Kasumi-1 (cell line): ENCODE measurements at places on chromosomes 3 and 15.

- DNase-seq, result peak; percentile 50
These were observed 799.8 kb downstream of the NSUN3 start for GRCh38 chr3:94862703-94863102.

DNA sequence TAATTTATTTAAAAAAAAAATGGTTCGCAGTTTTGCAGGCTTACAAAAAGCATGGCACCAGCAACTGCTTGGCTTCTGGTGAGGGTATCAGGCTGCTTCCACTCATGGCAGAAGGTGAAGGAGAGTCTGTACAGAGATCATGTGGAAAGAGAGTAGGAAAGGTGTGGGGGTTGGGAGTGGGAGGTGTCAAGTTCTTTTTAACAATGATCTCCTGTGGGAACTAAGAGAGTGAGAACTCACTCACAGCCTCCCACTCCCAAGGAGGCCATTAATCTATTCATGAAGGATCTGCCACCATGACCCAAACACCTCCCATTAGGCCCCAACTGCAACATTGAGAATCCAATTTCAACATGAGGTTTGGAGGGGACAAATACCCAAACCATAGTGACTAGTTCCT lies 21.1 kb upstream of the ACTL6A start:
- DNase-seq, result no peak

DNA sequence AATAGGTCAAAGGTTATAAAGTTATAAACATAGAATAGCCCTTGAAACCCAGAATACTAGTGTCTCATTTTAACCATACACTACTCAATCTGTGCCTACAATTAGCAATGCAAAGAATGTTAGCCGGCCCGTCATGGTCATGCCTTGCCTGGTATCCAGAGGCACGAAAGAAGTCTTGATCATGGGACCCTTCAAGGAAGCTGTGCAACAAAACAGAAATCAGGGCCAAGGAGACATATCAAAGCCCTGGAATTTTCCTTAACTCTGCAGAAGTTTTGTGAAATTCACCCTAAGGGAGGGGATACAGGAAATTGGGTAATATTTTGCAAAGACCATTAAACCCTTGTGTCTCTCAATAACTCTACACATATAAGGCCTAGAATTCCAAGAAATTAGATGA lies 482.4 kb downstream of the ROBO1 start:
- no peak for DNase-seq

GRCh38 chr3:108125550-108126071 lies 34.8 kb upstream of the CD47 start:
- DNase-seq, result peak; percentile 81

GRCh38 chr3:105686278-105686897 lies 182.4 kb downstream of the CBLB start:
- peak; percentile 4 for DNase-seq

DNA sequence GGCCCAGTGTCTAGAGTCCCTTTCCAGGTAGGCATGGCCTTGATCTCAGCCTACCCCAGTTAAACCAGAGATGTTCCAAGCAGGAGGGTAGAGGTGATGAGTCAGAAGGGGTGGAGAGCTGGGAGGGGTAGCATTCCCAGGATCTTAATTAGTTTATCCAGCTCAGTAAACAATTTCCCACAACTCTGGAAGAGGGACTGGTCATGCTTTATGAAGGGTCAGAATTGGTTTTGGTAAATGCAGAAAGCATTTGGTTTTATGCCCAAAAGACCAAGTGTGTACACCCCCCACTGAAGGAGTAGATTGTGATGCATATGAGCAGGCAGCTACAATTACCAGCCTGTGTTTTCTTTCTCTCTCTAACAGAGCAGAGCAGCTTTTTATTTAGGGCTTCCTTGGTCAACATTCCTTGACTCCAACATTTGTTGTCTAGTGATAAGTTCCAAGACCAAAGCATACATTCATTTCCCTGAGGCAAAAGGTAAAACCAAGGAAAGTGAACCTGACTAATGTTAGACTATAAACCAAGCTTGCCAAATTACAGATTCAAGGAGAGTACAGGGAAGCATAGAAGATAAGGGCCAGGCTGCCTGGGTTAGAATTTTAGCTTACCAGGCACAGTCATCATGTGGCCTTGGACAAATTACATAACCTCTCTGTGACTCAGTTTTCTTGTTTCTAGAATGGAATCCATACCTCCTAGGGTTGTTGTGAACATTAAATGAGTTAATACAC lies 17.6 kb downstream of the EXOSC7 start:
- no peak for DNase-seq

DNA sequence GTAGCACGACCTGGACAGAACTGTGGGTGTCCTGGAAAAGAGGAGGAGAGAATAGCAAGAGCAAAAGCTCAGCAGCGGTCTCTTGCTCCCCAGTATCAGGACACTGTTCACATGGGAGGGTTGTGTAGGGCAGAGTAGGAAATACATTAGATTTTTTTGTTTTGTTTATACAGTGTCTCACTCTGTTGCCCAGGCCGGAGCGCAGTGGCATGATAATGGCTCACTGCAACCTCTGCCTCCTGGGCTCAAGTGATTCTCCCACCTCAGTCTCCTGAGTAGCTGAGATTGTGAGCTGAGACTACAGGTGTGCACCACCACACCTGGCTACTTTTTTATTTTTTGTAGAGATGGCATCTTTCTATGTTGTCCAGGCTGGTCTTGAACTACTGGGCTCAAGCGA lies 53.3 kb downstream of the FNDC3B start:
- no peak for DNase-seq

GRCh38 chr3:143851331-143852017 lies 3.2 kb upstream of the SLC9A9 start:
- DNase-seq, result no peak

DNA sequence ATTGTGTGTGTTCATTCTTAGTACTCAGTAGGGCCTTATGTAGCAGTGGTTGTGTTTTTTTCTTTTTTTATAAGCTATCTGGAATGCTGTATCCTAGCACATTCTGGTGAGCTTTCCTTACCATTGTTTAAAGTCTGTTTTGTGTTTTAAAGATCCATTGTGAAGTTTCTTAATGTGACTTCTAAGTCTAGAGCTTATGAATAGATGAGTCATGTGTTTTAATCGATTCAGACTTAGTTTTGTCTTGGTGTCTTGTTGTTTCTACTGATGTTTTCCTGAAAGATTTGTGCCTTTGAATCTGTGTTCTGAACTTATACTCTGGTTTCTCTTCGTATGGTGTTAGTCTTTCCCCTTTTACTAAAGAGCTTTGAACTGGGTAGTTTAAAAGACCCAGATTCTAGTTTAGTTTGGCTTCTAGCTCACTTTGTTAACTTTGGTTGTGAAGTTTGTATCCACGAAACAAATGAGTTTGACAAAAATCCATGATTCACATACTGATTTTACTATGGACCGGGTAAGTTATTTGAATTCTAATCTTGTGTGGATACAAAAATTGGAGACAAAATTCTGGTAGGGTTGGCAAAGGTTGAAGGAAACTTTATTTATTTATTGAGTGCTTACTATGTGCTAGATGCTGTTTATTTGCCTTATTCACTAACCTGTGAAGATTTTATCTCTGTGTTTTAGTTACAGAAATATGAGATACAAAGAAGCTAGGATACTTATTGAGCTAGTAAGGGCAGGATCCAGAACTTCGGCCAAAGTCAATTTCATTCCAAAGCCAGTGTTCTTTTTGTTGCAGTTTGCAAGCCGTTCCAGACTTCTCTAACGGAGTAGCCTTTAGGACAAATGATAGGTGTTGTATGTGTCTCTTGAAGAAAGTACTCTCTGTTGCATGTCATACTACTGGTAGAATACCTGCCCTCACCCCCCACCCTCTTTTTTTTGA lies 24.8 kb downstream of the AKAP13 start:
- DNase-seq, result no peak

GRCh38 chr15:32869776-32870175 lies 152.0 kb downstream of the GREM1 start:
- no peak for DNase-seq

- DNase-seq, result no peak
These were observed 41.4 kb upstream of the SLC41A3 start for GRCh38 chr3:126125341-126125740.

GRCh38 chr3:11250902-11251806 lies 21.0 kb upstream of the ATG7 start:
- DNase-seq, result no peak

DNA sequence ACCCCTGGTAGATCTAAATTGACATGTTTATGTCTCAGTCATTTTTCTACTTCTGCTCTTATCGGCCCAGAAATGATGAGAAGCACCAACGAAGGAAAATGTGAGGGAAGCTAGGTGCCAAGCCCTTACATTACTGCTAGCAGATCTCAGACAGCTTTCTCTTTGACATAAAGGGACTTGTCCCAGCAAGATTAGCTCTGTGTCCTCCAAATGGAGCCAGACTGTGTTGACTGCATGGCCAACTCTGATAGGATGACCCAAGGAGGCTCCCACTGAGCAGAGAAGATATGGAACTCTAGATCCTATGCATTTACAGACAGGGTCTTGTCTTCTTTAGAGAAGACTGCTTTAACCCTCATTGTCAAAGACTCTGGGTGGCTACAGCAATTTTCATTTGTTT lies 2.8 kb upstream of the MCTP2 start:
- DNase-seq, result no peak

- DNase-seq, result no peak
These were observed 3.5 kb downstream of the MYD88 start for GRCh38 chr3:38141952-38142273.

- DNase-seq, result peak; percentile 47
These were observed 53.9 kb upstream of the DAZL start for GRCh38 chr3:16658925-16659793.

GRCh38 chr3:129118745-129119144 lies 2.9 kb downstream of the RAB43 start:
- no peak for DNase-seq

- DNase-seq, result no peak
These were observed 29.6 kb downstream of the LRRC3B start for GRCh38 chr3:26652164-26652563.

- DNase-seq, result no peak
These were observed 60.1 kb downstream of the RASGRF1 start for GRCh38 chr15:79030470-79030869.

DNA sequence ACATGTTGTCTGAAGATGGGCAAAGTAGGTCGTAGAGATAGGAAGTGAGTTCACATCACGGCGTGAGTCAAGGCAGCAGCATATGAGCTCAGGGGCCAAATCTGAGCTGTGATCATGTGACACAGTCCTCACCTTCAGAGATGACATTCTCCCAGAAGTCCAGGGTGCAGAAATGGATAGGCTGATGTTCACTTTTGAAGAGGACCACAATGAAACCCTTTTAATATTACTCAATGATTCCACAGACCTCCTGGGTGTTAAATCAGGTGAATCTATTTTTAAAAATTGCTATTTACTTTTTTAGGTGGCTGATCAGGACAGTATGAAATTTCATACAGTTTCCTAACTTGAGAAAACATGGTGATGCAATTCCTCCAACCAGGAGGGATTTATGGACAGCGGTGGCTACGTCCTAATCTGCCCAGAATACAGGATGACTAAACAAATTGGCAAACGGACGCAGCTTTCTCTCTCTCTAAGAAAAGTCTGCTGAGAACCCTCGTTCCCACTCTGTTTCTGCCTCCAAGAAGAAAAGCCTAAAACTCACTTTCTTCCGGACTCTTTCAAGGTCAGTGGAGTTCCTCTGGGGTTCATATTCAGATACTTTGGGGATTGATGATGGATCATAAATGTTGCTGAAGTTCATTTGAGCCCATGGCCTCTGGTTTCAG lies 34.4 kb downstream of the B3GNT5 start:
- DNase-seq, result no peak

DNA sequence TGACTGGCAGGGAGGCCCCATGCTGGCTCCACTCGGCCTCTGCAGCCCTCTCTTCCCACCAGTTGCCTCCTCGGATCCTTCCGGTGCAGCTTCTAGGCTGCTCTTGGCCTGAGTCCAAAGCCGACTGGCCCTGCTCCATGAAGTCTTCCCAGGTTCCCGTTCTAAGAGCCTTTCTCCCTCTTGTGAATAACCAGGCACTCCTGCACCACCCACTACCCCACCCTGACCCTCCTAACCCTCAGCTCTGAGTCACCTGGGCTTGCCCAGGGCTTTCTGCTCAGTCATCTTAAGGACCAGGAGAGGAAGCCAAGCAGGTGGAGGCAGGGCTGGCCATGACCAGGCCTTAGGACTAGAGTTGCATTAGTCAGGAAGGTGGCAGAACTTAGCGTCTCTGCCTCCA lies 28.1 kb upstream of the CNBP start:
- no peak for DNase-seq

DNA sequence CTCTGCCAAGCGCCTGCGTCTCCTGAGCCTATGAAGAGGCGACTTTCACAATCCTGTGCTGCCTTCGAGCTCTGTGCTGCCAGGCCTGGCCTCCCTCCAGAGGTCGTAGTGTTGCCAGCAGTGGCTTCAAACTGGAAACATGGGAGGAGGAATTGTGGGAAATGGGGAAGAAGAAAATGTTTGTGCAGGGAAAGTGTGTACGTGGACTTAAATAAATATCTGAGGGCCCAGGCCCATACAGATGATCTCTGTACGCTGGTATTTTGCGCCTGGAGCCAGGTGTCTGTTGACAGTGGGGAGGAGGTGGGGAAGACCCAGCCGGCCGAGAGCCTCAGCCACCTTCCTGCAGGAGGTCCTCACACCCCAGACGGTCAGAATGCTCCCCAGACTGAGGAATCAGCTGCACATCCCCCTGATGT lies 44.6 kb downstream of the ZBTB38 start:
- DNase-seq, result no peak

DNA sequence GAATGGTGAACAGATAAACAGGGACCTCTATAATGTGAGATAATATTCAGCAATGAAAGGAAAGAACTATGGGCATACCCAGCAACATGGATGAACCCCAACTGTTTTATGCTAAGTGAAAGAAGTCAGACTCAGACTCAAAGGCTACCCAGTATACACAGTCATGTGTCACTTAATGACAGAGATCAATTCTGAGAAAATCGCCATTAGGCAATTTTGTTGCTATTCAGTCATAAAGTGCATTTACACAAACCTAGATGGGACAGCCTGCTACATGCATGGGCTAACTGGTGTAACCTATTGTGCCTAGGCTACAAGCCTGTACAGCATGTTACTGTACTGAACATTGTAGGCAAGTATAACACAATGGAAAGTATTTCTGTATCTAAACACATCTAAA lies 76.5 kb downstream of the B3GNT5 start:
- DNase-seq, result no peak

DNA sequence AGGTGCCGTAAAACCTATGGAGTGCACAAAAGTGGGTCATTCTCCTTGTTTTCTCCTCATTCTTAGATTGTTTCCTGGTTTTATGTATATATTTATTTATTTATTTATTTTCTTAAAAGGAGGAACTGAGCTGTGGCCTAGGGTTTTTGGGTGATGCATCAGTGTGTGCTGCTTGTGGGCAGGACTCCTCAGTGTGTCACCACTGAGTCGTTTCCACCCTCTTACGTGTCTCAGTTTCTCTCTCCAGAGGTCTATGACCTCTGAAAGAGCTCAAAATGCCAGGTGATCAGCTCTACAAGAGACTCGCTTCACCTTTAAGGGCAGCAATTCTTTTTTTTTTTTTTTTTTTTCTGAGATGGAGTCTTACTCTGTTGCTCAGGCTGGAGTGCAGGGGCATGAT lies 72.9 kb downstream of the CD200 start:
- DNase-seq, result peak; percentile 49

DNA sequence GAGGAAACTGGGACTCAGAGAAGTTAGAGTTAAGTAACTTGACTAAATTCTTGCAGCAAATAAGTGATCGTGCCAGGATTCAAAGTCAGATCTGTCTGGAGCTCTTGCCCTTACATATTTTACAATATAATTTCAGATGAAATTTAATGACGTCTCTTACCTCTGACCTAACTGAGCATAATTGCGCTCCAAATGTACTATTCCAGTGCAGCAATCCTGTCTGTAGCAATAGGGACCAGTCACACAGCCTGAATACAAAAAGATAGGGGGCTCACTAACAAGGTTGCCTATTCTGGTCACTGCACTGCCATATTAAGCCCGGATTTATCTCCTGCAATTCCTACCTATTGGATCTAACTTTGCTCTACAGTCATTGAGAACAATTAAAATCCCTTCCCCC lies 316.4 kb downstream of the ZBTB20 start:
- DNase-seq, result no peak
